ENCODE measurements at places on chromosomes 1 and 21.

DNA sequence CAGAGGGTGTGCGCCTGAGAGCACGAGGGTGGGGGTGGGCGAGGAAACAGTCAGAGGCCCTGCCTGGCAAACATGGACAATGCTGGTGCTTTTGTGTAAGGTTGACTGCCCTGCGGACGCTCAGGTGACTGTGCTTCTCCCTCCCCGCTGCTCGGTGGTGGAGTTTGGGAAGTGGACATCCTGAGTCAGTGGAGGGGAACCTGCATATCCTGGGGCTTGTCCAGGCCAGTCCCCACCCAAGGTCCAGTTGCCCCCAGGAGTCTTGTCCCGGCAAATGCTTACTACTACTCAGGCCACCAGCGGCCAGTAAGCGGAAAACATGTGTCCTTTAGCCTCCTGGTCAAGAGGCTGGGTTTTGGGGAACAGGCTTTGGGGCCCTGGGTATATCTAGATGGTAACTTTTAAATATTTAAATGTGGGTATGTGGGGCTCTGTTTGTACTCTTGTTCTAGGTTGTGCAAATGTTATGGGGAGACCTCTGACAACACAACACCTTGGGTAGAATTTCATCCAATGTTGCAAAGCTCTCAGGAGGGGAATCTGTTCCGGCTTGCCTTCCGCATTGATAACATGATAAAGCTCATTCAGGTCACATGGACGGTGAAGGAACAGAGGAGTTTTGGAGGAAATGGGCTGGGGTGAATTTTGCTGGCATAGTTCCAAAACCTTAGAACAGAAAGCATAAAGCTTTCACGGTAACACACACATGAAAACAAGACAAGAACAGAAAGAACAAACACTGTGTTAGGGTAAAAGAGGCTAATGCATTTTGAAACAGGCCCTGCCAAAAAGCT lies 364.9 kb downstream of the PRDM2 start:
- H3K27me3 ChIP-seq, result peaks cover 19% of the 10 kb centered on the region
- H3K4me1 ChIP-seq, result no peaks in the 10 kb centered on the region
- DNase-seq, result no peak
- no peaks in the 10 kb centered on the region for H3K36me3 ChIP-seq

DNA sequence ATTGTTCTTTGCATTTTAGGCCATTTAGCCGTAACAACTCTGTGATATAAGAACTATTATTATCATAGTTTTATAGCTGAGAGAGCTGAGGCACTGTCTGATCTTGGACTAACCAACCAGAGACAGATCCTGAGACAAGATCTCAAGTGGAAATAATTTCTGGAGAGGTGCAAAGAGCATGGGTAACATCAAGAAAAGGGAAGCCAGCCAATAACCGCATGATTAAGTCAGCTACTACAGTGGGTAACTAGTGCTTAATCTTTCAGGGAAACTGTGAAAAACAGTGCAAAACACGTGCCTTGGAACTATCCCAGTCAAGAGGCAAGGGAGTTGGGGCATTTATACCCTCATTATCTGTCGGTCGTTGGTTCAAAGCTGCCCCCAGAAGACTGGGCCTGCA lies 105.8 kb downstream of the OMA1 start:
- H3K27ac ChIP-seq, result no peak overlapping the region
- no peaks in the 10 kb centered on the region for H3K36me3 ChIP-seq
- H3K4me1 ChIP-seq, result no peaks in the 10 kb centered on the region
- H3K27me3 ChIP-seq, result no peaks in the 10 kb centered on the region

DNA sequence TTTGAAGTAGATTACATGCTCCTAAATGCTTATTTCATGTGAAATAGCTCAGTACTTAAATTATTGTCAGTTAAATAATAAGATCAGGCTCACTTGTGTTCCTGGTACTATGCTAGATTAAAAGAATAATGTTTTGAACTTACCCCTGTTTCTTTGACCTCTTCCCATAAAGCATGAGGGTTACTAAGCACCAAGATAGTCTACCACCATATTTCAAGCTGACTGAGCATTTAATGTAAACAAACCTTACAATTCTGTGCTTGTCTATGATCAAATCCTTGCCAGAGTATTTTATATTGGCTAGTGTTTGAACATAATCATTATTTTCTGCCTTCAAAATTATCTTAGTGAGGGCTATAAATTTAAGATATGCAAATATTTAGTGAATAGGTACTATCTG lies 98.1 kb downstream of the LHX9 start:
- no peaks in the 10 kb centered on the region for H3K4me1 ChIP-seq
- H3K36me3 ChIP-seq, result no peaks in the 10 kb centered on the region
- no peak overlapping the region for H3K4me3 ChIP-seq
- DNase-seq, result no peak

- H3K4me3 ChIP-seq, result peak overlapping the region; percentile 13
- peaks cover 25% of the 10 kb centered on the region for H3K4me1 ChIP-seq
- H3K36me3 ChIP-seq, result no peaks in the 10 kb centered on the region
- H3K27ac ChIP-seq, result peak overlapping the region; percentile 19
- no peak for DNase-seq
- H3K27me3 ChIP-seq, result no peaks in the 10 kb centered on the region
Measured at GRCh38 chr1:28296401-28297261, 32.2 kb upstream of the MED18 start.

GRCh38 chr1:14296795-14297194 lies 301.7 kb upstream of the KAZN start:
- no peak for DNase-seq
- H3K27ac ChIP-seq, result no peak overlapping the region
- no peak overlapping the region for H3K4me3 ChIP-seq
- H3K4me1 ChIP-seq, result no peaks in the 10 kb centered on the region
- H3K36me3 ChIP-seq, result no peaks in the 10 kb centered on the region
- peaks cover 42% of the 10 kb centered on the region for H3K27me3 ChIP-seq

DNA sequence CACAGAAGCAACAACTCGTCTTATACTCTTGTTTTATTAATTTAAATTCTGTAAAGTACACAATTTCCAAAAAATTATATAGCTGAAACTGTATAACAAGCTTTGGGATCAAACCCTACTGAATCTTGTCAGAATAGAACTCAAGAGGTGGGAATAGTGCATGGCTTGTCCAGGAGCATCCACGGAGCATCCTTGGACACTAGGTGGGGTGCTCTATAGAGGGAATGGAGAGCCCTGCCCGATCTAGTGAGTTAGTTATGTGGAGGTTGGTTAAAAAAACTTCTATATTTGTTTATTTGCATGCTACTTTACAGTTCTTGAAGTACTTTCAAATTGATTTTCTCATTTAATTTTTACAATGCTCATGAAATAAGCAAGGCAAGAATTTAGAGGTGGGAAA lies 28.3 kb downstream of the ROR1 start:
- DNase-seq, result no peak
- no peak overlapping the region for H3K27ac ChIP-seq
- H3K27me3 ChIP-seq, result peaks cover 8% of the 10 kb centered on the region
- no peak overlapping the region for H3K4me3 ChIP-seq
- H3K4me1 ChIP-seq, result no peaks in the 10 kb centered on the region
- no peaks in the 10 kb centered on the region for H3K36me3 ChIP-seq

DNA sequence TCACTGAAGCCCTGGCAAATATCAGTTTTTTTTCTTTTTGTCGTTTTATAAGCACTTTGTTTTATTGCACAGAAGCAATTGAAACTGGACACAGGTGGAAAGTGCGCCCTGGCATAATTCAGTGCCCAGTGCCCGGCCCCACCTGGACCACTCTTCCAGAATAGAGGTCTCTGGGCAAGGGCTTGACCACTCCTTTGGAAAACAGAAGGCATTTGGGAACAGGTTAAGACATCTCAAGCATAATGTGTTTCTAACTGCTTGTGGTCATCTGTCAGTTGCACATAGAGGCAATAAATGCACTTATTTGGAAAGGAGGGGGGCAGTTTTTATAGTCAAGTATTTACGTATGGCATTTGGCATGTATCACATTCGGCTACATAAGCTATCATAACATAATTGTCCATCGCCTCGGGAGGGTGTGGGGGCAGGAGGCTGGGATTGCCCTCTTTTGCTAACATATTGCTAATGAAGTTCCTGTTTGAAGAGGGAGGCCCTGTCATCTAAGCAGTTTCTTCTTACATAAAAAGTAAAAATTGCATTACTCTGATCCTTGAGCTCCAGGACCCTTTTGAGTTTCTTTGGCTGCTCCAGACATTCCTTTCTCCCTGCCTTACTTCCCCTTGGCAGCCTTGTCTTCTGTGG lies 14.7 kb upstream of the CD2 start:
- H3K27ac ChIP-seq, result peak overlapping the region; percentile 99
- H3K36me3 ChIP-seq, result peaks cover 32% of the 10 kb centered on the region
- DNase-seq, result no peak

DNA sequence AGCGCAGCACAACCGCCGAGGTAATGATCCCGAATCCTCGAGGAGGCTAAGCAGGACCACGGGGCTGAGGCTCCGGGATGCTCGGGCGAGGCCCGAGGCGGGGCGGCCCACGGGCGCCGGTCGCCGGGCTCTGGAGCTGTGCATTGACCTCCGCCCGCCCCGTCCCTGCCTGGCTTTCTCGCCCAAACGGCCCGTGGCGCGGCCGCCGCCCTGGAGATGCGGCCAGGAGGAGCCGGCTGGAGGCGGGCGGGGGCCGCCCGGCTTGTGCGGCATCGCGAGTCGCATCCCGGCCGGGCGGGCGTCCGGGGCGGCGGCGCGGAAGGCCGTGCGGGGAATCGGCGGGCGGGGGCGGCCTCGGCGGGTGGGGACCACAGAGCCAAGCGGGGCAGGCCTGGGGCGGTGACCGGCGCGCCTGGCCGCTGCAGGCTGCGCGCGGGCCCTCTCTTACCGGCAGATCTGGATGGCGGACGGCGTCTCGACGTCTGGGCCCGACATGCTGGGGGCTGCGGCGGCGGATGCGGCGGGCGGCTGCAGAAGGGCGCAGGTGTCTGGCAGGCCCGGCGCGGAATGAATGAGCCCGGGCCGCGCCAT lies 663 bp downstream of the ACOT7 start:
- H3K4me3 ChIP-seq, result peak overlapping the region; percentile 85
- H3K4me1 ChIP-seq, result peaks cover 20% of the 10 kb centered on the region
- DNase-seq, result no peak
- no peaks in the 10 kb centered on the region for H3K27me3 ChIP-seq

DNA sequence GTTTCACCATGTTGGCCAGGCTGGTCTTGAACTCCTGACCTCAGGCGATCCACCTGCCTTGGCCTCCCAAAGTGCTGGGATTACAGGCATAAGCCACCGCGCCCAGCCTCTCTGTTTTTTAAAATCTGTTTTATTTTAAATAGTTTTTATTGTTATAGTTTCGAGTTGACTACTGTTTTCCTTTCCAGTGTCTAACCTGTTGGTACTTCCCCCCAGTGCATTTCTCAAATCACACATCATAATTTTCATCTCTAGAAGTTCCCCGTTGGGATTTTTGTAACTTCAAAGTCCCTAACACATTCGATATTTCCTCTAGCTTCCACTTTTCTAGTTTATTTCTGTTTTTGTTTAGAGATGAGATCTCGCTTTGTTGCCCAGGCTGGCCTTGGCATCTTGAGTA lies 7.5 kb downstream of the HES4 start:
- H3K4me1 ChIP-seq, result peaks cover 11% of the 10 kb centered on the region
- H3K36me3 ChIP-seq, result peaks cover 5% of the 10 kb centered on the region
- no peak for DNase-seq

GRCh38 chr1:87435484-87435883 lies 106.8 kb downstream of the LMO4 start:
- no peak overlapping the region for H3K27ac ChIP-seq
- H3K4me3 ChIP-seq, result no peak overlapping the region
- no peak for DNase-seq
- peaks cover 8% of the 10 kb centered on the region for H3K27me3 ChIP-seq
- no peaks in the 10 kb centered on the region for H3K4me1 ChIP-seq

- H3K36me3 ChIP-seq, result no peaks in the 10 kb centered on the region
- H3K4me3 ChIP-seq, result no peak overlapping the region
- no peak overlapping the region for H3K27ac ChIP-seq
- no peaks in the 10 kb centered on the region for H3K4me1 ChIP-seq
Measured at GRCh38 chr1:186009039-186009737, 275.0 kb downstream of the HMCN1 start.

- no peaks in the 10 kb centered on the region for H3K27me3 ChIP-seq
- no peaks in the 10 kb centered on the region for H3K36me3 ChIP-seq
- peaks cover 9% of the 10 kb centered on the region for H3K4me1 ChIP-seq
- H3K4me3 ChIP-seq, result no peak overlapping the region
- DNase-seq, result no peak
Measured at GRCh38 chr1:223756806-223757700, 44.7 kb downstream of the CAPN2 start.

DNA sequence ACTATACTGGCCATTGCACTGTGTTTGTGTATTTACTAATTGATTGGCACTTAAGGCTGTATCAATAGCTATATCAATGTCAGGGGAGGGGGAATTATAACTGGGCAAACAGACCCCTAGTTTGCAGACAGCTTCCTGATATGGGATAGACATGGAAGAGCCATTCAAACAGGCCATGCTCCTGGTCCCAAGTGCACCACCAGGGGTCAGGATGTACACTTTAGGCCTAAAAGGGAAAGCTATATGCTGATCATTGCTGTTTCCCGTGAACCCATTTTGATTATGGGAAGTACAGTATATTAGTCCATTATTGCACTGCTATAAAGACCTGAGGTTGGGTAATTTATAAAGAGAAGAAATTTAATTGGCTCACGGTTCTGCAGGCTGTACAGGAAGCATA lies 124.9 kb upstream of the BACE2 start:
- no peak for DNase-seq
- no peak overlapping the region for H3K27ac ChIP-seq
- no peaks in the 10 kb centered on the region for H3K36me3 ChIP-seq
- no peaks in the 10 kb centered on the region for H3K4me1 ChIP-seq
- H3K4me3 ChIP-seq, result no peak overlapping the region

- no peak overlapping the region for H3K4me3 ChIP-seq
- H3K4me1 ChIP-seq, result peaks cover 3% of the 10 kb centered on the region
- no peaks in the 10 kb centered on the region for H3K27me3 ChIP-seq
- no peak for DNase-seq
Measured at GRCh38 chr21:46294647-46295176, 8.6 kb downstream of the YBEY start.

DNA sequence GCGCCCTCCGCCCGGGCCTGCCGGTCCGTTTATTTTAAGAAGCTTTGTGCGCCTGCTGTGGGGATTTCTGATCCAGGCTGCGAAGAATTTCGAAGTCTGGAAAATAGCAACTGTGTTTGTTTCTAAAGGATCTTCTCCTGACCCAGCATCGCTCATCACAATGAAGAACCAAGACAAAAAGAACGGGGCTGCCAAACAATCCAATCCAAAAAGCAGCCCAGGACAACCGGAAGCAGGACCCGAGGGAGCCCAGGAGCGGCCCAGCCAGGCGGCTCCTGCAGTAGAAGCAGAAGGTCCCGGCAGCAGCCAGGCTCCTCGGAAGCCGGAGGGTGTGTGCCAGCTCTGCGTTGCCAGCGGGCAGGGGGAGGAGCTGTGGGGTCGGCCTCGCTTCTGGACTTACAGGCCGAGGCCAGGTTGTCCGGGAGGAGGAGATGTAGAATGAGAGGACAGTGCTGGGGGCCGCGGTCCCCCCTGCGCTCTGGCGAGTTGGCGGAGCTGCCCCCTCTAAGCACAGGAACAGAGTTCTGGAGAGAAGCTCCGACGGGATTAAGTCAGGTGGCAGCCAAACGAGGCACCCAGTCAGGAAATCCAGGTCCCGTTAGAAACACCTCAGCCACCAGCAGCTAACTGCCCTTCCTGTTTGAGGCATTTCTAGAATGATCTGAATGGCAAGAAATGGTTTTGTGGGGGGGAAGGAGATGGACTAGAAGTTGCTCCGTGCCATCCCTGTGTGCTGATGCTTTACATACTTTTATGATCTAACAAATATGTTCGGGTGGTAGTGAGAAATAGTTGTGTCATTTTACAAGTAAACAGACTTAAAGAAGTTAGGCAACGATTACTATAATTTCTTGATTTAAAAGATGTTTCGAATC lies 948 bp downstream of the TXLNA start:
- no peak for DNase-seq
- peak overlapping the region; percentile 88 for H3K4me3 ChIP-seq
- H3K36me3 ChIP-seq, result peaks cover 31% of the 10 kb centered on the region

- H3K27me3 ChIP-seq, result peaks cover 9% of the 10 kb centered on the region
- DNase-seq, result no peak
- H3K4me1 ChIP-seq, result no peaks in the 10 kb centered on the region
- H3K4me3 ChIP-seq, result no peak overlapping the region
Measured at GRCh38 chr1:85444381-85444780, 20.6 kb downstream of the DDAH1 start.
